Activated CD8-positive, alpha-beta memory T cell treated with anti-CD3 and anti-CD28 coated beads for 4 hours (primary cell): ENCODE measurements at places on chromosomes 1 and 21.

- no peak for DNase-seq
These were observed 12.0 kb downstream of the SSU72 start for GRCh38 chr1:1562556-1563195.

DNA sequence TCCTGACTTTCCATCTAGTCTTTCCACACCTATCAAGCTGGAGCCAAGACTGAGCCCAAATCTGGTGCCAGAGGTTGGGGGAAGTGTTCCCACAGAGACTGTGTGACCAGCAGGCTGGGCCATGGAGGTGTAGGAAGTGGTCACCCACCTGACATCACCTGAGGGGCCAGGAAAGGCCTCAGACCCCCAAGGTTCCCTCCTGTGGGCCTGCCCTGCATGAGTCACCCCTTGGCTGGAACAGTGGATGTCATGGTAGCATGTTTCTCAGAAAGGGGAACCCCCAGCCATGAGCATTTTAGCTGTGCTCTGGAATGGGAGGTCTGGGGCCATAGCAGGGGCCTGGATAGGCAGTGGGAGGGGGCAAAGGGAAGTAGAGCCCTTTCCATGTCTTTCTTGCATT lies 5.7 kb upstream of the TNFRSF8 start:
- DNase-seq: no peak

- no peak for DNase-seq
These were observed 414.7 kb upstream of the PROX1 start for GRCh38 chr1:213572912-213573647.

DNA sequence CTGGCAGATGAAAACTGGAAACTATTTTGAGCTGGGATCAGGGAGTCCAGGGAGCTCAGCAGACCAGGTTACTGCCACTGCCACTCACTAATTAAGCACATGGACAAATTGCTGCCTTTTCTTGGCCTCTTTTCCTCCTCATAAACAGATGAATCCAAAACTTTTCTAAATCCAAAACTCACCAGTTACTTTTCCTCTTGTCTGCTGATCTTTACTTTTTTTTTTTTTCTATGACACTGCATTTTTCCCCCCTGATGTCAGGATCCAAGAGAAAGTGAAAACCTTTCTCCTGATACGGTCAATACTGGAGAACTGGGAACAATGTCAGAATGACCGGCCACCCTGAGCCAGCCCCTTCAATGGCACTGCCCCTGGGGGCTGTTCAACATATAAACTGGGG lies 405.8 kb downstream of the DUSP10 start:
- no peak for DNase-seq

DNA sequence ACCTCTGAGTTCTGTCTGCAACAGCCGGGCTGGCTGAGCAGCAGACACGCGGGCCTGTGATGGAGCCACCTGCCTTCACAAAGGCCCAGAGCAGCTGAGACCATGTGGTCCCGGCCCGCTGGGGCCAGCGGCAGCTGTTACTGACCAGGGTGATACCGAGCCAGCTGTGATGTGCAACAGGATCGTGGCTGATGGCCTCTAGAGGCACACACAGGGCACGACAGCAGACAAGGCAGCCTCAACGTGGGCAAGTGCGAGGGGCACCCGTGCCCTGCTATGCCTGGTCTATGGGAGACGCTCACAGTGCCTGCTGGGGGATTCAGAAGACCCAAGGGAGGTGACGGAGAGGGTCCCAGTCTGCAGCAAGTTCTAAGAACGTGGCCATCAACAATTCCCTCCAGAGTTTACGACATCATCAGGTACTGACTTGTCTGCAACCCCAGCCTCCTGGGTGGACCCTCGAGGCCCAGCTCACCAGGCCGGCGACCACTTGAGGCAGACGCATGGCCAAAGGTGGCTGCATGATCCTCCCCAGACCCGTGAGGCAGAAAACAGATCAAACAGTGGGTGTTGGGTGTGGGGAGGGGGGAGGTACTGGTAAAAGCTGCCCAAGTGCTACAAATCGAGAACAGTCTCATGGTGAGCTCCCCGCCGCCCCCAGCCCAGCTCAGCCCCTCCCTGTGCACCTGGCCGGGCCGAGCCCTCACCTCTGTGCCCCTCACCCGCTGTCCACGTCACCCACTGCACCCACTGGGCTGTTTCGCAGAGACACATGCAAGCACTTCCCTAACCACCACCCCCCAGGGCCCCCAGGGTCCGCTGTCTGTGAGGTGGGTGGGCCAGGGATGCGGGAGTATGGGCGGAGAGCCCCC lies 6.0 kb downstream of the POFUT2 start:
- no peak for DNase-seq

- DNase-seq: no peak
These were observed 49.7 kb upstream of the RAP1A start for GRCh38 chr1:111569913-111570312.

DNA sequence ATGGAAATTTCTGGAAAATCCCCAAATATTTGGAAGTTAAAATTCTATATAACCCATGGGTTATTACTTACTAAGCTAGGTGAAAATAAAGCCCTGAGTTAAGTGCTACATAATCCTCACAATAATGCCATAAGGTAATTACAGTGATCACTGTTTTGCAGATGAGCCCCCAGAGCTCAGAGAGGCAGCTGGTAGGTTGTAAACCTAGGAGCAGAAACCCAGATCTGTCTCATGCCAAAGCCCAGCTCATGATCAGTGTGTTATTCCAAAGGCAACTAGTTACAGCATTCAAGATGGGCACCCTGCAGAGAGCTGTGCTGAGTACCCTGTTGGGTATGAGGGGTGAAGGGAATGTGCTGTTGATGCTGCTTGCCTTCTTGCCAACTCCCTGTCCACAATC lies 10.8 kb upstream of the MYOG start:
- DNase-seq: no peak

DNA sequence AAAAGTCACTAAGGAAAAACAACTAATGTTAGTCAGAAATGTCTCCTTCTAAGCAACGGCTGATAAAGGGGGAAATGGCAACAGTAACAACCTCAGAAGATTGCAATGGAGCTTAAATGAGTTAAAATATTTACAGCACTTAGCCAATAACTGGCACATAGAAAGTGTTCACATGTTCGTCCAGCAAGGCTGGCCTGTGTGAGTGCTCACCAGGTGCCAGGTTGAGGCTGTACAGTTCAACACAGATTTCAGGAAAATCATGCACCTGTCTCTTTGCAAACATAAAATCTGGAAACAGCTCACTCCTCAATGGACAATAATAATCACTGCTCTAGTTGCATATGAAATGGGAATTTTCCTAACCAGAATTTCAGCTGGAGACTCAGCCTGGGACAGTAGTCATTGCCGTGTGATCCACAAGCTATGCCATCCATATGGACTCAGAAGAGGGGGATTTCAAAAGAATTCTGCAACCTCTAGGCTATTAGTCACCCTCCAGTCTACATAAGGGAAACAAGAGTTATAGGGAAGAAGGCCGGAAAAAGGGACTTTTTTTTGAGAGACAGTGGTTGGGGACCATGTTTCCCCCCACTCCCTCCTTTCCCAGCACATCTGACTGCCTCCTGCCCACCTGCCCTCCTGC lies 68.6 kb downstream of the SYDE2 start:
- DNase-seq: no peak

- no peak for DNase-seq
These were observed 401.8 kb downstream of the SRGAP2C start for GRCh38 chr1:121586369-121587229.

DNA sequence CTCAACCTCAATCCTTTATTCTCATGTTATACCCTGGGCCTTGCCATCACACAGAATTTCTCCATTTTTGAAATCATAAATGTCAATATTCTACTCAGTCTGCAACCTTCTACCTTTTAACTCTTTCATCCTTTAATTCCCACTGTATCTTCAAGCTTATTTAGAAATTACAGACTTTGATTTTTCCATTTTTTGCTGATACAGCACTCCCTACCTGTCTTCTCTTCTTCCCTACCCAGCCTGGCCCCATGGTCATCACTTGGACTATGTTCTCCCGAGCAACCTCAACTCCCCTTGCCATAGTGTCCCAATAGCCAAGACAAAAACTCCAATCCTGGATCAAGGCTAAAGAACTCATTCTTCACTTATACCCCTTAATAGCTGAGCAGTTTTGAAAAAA lies 14.6 kb downstream of the WARS2 start:
- DNase-seq: no peak

DNA sequence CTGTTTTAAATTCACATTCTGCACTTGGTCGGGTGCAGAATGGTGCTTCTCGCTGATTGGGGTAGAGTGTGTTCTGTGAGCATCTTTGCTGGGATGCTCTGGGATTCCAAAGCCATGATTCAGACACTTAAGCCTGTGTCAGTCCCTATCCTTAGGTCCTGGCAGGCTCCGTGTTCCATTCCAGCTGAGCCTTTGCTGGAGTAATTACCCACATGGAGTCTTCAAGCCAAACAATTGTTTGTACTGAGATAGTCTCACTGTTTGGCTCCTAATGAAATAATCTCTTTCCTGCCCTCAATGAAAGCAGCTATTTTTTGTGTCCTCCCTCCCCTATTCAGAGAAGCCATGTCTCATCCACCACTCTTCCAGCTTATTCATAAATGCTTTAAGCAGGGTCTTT lies 18.7 kb downstream of the SMAP2 start:
- no peak for DNase-seq

DNA sequence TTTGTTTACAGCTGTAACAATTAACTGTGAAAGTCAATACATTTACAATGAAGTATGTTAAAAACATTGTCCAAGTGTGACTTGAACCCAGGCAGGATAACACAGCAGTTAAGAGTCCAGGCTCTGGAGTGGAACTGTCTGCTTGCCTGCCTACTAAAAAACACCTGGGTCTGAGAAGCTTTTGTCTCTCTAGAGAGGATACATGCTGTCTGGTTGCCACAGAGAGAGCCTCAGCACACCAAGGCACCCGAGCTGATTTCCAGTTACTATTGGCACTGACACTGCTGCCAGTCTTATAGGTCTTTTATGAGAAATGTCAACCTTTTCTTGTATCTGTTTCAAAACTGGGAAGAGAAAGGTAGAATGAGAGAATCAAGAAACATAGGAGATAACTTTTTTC lies 20.2 kb upstream of the RALGPS2 start:
- no peak for DNase-seq

GRCh38 chr1:18612073-18612472 lies 18.6 kb upstream of the PAX7 start:
- DNase-seq: no peak

DNA sequence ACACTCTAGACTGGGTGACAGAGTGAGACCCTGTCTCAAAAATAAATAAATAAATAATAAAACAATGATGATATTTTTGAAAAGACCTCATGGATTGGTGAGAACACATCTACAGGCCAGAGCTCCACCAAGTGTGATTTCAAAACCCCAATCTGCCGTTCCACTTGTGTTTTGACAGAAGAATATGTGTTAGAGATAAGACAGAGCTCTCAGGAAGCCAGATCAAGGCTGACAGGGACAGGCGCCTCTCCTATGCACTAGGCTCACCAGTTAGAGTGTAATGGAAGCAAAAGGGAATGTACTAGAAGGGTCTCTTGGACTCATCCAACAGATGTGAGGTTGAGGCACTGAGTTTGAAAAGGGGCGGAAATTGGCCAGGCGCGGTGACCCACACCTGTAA lies 110.7 kb upstream of the ERRFI1 start:
- no peak for DNase-seq

DNA sequence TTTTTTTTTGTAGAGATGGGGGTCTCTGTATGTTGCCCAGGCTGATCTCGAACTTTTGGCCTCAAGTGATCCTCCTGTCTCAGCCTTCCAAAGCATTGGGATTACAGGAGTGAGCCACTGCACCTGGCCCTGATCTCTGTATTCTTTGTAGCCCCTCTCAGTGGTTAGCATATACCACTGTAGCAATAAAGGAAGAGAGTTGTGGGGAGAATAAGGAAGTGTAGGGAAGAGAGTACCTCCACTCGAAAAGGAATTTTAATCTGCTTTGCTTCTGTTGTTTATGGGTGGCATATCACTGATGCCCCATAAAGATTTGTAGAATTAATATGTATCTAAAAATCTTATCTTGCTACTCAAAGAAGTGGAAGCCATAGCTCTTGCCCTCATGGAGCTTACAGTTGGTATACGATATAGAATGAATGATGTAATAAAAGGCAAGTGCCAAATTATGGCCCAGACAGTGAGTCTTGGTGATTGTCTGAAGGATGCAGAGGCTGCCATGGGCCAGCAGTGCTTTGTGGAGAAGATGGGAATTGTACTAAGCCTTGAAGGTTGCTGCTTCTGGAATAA lies 96.0 kb downstream of the CLIC6 start:
- DNase-seq: no peak

DNA sequence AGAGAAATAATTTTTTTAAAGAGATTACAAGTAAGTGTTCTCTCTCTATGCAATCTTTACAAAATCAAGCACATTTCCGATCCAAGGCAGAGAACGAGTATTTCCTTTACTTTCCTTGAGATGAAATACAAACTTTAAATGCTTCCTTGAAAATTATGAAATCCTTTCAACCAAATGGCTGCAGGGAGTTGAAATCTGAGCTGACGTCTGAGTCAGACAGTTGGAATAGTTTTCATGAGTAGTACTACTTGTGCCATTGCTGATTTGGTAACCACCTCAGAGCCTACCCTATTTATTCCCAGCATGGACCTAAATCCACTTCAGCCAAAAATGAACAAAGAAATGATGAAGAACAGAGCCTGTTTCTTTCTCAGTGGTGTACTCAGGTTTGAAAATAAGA lies 183.6 kb downstream of the GIPC2 start:
- DNase-seq: no peak

DNA sequence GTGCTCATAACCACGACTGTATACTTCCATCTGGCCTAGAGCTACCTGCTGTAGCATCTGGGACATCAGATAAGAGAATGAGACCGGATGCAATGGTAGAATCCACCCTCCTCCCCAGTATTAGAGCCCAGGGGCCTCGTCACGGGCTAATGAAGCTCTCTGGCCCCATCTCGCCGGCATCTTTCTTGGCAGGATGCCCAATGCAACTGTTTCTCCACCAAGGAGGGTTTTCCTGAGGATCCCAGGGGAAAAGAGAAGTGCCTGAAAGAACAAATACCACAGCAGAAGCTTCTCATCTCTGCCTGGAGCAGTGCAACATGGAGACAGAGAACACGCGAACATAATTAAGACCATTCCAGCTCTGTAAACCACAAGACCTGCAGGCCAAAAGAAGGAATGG lies 80.0 kb downstream of the VWA5B1 start:
- no peak for DNase-seq

DNA sequence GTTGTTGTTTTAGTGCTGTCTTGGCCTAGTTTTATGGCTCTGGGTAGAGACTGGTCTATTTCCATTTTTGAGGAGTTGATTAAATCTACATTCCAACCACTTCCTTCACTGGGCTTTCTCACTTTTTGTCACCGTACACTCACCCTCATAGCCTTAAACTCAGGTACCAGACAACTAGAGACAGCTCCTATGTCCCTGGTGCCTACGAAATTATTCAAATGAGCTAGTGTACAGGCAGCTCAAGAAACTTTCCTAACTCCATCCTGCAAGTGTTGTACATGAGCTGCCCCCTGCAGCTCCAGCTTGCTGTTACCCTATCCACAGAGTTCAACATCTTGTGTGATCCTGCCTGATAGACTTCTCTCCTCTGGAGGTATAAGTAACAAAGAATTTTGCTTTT lies 704.8 kb upstream of the RGS18 start:
- DNase-seq: no peak

GRCh38 chr1:84913555-84913892 lies 20.5 kb upstream of the LPAR3 start:
- DNase-seq: no peak

GRCh38 chr1:24584171-24584647 lies 28.3 kb downstream of the NCMAP start:
- no peak for DNase-seq
